HL-60 (cell line): ENCODE measurements at places on chromosomes 2 and 18.

DNA sequence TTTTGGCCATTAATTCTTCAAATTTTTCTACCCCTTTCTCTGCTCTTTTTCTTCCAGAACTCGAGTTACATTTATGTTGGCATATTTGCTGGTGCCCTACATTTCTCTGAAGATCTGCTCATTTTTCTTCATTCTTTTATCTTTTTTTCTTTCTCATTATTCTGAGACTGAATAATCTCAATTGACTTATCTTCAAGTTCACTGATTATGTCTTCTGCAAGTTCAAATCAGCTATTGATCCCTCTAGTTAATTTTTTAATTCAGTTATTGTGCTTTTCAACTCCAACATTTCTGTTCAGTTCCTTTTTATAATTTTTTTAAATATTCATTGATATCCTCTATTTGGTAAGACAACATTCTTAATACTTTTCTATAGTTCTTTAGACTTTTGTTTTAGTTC is 3.2 kb downstream of the CFAP210 start:
- DNase-seq: no peak

DNA sequence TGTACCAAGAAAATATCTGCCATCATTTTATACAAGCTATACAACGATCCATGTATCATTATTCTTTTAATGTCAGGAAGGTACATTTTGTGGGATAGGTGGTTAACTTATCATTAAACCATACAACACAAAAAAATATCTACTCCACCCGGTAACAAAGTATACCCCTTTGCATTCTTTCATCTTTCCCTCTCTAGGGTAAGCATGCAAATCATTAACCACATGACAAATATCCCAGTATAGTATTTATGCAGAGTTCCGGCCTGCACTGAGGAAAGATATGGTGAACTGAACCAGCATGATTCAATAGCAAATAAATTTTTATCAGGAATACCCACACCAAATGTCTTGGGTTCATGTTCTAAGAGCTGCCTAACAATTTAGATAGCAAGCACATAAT is 22.5 kb upstream of the SULT1C2 start:
- no peak for DNase-seq

GRCh38 chr2:56714400-56714799 is 530.6 kb downstream of the CCDC85A start:
- DNase-seq: no peak

- DNase-seq: no peak
Measured at GRCh38 chr18:36194600-36195315, 7.5 kb downstream of the MOCOS start.

DNA sequence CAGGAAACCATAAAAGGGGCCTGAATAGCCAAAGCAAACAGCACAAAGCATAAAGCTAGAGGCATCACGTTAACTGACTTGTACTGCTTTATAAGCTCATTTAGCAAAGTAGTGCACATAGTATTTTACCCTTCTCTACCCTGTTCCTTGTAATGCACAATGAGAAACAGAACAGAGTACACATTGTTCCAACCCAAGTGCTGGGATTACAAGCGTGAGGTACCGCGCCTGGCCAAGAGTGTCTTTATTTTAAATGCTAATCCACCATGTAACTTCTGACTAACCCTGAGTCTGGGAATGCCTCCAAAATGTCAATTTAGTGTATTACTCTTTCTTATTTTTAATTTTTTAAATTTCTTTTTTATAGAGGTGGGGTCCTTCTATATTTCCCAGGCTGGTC is 46.4 kb upstream of the STON1 start:
- no peak for DNase-seq

GRCh38 chr2:232771870-232772269 is 4.5 kb downstream of the KCNJ13 start:
- DNase-seq: no peak
